NCI-H1417 treated with DMSO at 0.1 percent for 48 hours (cell line): ENCODE measurements at places on chromosomes 11 and 22.

DNA sequence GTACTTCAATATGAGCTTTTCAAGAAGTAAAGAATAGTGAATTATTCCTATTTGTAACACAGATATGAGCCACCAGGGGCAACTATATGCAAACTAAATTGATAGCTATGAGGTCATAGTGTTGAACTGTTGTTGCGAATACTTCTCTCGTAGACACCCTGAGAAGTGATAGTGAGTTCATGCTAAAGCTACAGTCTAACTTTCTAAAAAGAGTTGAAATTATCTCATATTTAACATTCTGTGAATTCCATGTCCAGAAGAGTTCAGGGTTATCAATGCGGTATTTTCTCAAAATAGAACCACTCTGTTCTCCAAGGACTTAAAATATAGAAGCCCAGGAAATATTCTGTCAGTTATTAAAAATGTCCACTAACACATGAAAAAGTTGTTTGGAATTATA lies 185.4 kb downstream of the AASDHPPT start:
- no peak for DNase-seq

GRCh38 chr11:119335655-119336543 lies 1.6 kb downstream of the RNF26 start:
- no peak for DNase-seq

DNA sequence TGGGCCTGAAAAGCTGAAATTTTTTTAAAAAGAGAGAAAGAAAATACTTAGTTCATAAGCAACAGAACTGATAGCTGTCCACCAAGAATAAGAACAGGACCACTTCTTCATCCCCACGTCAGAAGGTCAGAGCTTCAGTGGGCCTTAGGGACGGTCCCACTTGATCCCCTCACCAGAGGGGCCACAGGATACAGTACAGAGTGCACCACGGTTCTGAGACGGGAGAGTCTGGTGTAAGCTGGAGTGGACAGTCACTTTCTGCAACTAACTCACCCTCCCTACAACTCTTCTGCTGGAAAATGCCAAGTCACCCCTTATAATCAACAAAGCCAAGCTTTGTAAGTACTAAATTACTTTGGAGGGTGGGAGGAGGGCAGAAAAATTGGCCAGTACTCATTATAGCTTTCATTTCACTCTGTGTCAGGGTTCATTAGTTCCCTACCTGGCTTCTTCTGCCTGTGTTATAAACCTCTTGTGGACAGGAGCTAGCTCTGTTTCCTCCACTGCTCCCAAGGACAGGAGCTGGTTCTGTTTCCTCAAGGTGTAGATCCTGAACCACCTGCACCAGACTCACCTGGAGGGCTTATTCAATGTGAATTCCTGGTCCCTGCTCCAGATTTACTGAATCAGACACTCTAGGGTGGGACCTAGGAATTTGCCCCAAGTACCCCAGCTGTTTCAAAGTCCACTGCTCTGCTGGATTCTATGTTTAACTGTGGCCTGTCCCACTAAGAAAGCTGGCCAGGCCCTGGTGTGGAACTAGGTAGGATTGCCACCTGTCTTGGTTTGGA lies 39.6 kb downstream of the SCGB1A1 start:
- DNase-seq, result no peak

DNA sequence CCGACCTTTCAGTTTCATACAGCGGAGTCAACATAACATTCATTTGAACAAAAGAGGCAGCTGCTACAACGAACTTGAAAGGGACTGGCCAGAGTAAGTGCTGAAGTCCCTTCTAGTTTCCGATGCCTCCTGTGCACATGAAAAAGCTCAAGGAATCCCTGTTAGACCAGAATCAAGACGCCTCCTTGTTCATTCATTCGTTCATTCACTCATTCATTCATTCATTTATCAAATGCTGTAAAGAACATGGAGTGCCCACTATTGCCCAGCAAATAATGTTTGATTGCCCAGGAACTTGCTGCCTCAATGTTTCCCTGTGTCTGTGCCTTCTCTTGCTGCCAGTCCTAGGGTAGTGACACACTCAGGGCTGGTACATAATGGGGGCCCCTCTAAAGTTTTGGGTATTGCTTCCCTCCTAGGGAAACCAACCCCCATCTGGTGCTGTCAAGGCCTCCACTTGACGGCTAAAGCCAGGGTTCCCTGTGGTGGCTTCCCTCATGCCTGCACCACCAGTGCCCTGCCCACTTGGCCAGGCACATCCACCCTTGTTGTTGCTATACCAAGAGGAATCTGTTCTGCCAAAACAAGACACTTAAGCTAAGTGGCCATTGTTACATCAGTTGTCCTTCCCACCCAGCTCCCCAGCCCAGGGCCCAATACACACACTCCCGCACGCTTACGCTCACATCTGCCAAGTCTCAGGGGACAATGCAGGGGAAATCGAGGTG lies 3.8 kb downstream of the TMPRSS13 start:
- no peak for DNase-seq

GRCh38 chr22:49976439-49977175 lies 16.0 kb downstream of the PIM3 start:
- DNase-seq, result no peak

DNA sequence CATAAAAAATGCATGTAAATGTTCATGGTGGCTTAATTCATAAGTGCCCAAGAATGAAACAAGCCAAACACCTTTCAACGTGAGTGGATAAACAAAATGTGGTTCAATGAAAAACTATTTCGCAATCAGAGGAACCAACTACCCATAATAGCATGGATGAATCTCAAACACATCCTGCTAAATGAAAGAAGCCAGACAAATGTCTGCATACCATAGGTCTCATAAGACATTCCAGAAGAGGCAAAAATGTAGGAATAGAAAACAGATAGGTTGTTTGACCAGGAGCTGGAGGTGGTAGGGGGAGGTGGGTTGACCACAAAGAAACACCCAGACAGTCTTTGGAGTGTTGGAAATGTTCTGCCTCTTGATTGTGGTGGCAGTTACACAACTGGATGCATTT lies 13.2 kb upstream of the OSBPL5 start:
- no peak for DNase-seq

DNA sequence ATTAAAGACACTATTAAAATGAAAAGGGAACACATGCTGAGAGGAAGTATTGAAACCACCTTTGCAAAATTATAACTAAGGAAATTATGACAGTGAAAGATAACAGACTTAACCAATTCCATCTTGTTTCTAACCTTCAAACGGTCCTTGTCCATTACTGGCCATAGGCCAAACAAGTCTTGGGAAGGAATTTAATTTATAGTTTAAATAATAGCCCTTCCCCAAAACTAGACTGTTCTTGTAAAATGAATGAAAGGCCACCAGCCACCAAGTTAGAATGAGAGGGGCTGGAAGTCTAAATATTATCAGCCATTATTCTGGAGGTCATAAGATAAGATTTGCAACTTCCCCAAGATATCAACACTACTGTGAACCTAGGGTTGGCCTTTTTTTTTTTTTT lies 1.8 kb upstream of the TALDO1 start:
- DNase-seq, result no peak

DNA sequence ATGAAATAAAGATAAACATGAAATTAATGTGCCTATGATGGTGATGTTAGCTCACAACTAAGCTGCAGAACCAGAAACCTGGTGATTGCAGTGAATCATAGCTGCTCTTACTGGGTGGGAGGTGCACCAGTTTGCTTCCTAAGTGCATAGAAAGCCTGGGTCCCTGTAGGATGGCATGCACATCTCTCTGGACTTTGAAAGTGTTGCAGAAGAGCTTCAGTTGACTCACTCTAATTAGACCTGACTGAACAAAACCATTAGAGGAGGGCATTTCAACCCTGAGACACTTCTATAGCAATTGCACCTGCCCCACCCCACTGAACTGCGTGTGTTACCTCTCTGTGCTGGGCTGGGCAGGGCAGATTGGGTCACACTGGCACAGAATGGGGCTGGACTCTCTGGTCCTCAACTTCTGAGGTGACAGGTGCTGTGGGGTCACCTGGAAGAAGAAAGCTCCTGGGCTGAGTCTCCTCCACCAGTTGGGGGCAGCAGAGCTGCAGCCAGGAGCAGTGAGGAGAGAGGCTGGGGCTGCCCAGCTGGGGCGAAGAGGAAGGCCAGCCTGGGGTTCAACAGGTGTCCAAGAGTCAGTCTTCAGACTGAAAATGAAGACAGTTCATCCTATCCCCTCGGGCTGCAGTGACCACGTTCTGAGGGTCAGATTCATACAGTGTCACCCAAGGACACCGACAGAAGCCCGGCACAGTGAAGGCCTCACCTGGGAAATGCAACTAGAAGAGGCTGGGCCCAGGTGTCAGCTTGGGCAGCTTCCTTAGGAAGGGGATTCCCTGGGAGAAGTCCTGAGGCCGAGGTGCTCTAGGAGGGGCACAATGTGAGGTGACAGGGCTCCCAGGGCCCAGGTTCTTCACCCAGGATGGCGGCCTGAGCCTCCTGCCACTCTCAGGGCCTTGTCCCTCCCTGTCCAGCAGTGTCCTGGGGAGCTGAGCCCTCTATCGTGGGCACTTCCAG lies 58.1 kb downstream of the GGTLC2 start:
- DNase-seq, result no peak

DNA sequence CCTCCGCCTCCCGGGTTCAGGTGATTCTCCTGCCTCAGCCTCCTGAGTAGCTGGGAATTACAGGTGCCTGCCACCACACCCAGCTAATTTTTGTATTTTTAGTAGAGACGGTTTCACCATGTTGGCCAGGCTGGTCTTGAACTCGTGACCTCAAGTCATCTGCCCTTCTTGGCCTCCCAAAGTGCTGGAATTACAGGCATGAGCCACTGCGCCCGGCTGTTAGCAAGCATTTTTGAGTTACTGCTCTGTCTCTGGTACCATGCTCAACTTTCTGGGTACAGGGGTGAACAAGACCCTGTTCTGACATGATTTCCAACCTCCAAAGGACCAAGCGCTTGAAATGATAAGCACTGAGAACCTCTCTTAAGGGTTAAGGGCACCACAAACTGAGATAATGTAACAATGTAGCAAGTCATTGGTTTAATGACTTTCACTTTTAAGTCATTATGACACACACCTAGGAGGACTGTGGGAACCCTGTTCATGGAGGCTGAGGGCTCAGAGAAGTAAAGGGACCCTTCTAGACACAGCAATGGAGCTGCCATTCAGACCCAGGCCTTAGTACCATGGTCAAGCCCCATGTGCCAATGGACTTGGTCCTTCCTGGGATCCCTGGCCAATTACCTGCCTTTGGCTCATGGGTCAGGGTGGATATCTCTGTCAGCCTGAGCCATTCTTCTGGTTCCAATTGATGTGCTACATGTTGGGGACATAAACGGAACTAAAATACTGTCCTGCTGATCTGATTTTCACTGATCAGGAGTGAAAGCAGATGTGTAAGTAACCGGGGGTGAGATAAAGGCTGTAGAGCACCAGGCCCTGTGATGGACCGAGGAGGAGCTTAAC lies 11.6 kb downstream of the SLC3A2 start:
- DNase-seq, result no peak

DNA sequence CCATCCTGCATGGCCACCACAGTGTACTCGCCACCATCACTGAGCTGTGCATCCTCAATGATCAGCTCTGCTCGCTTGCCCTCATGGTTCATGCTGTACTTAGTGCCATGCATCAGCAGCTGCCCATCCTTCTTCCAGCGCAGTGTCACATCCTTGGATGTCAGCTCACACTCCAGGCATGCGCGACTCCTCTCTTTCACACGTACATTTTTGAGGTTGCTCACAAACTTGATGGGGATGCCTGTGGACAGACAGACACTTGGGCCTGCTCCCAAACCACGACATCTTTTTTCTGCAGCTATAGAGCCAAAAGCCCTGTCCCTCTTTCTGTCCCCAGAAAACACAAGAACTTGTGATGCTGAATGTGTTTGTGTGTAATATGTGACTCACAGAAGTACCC lies 10.5 kb downstream of the IGSF22 start:
- DNase-seq, result no peak

DNA sequence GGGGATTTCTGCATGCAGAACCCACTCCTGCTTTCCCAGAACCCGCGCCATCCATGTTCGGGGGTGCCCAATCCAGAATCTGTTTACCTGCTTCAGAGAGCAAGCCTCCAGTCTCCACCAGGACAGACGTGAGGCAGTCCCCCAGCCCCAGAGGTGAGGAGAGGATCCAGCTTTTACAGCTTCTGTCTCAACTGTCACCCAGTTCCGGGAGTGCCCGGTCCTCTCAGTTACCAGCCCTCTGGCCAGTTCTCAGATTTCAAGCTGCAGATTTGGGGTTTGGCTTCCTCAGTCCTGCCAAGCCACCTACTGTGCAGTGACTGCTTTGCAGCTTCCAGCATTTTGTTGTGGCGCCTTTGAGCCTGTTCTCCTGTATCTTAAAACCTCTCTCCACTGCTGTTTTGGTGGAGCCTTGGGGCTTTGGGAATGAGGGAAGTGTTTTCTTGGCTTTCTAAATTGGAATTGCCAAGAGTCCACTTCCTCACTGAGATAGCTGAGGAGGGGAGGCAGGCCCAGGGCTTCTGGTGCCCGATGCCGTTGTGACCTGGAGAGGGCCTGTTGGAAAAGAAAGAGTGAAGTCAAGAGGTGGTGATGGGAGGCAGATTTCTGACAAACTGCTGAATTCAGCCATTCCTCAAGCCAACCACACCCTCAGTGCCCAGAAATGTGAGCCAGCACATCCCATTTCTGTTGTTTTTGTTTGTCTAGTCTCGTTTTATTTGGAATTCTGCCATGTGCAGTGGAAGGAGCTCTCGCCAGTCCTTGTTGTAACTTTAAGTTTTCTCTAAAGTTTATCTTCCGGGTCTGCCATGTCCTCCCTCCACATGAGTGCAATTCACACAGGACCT lies 513.4 kb downstream of the TBC1D22A start:
- DNase-seq, result no peak

DNA sequence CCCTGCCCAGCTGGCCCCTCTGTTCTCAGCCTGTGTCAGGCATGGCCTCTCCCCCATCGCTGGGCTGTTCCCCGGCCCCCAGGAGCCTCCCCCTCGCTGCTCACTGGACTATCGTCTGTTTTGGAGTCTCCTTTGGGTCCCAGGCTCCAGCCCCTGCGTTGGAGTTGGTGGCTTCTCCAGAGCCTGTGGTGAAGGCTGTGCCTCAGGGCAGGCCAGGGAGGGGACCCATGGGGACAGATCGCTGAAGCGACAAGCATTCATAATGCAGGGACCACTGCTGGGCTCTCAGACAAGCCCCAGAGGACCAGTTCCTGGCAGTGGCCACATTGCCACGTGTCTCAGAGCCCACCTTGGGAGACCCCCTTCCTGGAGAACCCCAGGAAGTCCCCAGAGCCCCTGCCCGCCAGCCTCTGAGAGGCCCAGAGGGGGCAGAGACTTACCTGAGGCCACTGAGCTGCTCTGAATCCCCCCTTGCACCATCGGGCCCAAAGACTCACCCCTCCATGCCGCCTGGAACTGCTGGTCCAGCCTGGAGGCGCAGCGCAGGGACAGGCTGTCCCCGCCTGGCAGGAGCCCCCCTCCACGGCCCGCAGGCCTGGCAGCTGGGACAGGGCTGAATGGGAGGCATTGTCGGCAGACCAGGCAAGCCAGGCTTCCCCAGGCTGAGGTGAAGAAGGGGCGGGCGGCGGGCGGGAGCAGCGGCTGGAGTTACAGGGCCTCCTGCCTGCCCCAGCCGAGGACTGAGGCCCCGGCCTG lies at the start of gene CHADL:
Gene CHADL (minus strand): TSS at position 555 of the 756 bp plus-strand sequence. CDS start 50 bp downstream, at position 505.
- no peak for DNase-seq

GRCh38 chr11:95231127-95231880 lies at the start of gene SESN3:
TSS of gene SESN3 (minus strand) at chr11:95231202. CDS start at chr11:95230860, 342 bp downstream.
- peak; percentile 100 for DNase-seq

GRCh38 chr11:118574636-118575035 lies 2.4 kb downstream of the ARCN1 start:
- DNase-seq, result no peak

GRCh38 chr11:8545698-8546366 lies 48.2 kb downstream of the STK33 start:
- DNase-seq, result no peak

- no peak for DNase-seq
Measured at GRCh38 chr22:45429424-45429823, 15.9 kb downstream of the RIBC2 start.

- DNase-seq, result no peak
Measured at GRCh38 chr11:78370406-78371172, 47.0 kb downstream of the GAB2 start.

- no peak for DNase-seq
Measured at GRCh38 chr11:126956635-126957034, 43.9 kb downstream of the KIRREL3 start.
